A549 treated with CpdA at 1 μM for 4 hours (cell line): ENCODE measurements at places on chromosomes 7 and 10. TPM values are rescaled to one million over a fixed set of nuclear protein-coding genes. Genes with fewer than 3 reads are reported as not detected.

Gene C10orf120
- total RNA-seq = not detected in 5 replicates

Gene ENKUR
- total RNA-seq = 0.09 to 0.29 TPM (median 0.22 TPM) in 4 of 5 replicates, not detected in the other

Gene POU6F2
- not detected in 5 replicates for total RNA-seq

Gene SPDYE16
- total RNA-seq = not detected in 5 replicates

Gene PDE6C
- total RNA-seq = not detected in 5 replicates

Gene COL13A1
- total RNA-seq = 0.41 to 0.57 TPM (median 0.43 TPM) in 5 replicates

Gene FOXP2
- total RNA-seq = not detected in 5 replicates

Gene IDI1
- 28.5 to 31.3 TPM (median 29.7 TPM) in 5 replicates for total RNA-seq

Gene STAG3
- 0.18 to 0.45 TPM (median 0.26 TPM) in 4 of 5 replicates, not detected in the other for total RNA-seq
